ENCODE measurements at places on chromosomes 4 and X. TPM values are rescaled to one million over a fixed set of nuclear protein-coding genes. Genes with fewer than 3 reads are reported as not detected.

DNA sequence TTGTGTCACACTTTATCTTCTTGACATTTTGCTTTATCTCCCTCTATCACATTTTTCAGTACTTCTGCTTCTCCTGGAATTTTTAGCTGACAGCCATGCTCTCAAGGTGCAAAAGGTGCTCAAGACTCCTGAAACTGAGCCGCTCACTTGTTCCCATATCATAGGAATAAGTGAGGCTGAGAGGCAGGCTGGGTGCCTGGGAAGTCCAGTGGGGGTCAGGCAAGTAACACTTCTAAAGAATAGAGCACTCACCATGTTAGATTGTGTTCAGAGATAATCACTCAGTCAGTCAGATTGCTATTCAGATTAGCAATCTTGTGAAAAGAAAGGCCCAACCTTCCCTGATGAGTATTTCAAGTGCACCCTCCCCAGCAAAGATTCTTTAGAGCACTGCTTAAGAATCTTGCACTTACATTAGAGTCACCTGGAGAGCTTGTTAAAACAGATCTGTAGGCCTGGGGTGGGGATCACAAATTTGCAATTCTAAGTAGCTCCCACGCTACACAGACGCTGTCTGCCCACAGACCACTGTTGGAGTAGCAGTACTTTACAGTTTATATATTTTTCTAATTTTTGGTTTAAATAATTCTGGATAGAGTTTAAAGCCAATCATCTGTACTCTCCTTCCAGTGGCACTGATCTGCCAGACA, 23.1 kb upstream of the LRAT start:
- no peaks in the 10 kb centered on the region for H3K4me1 ChIP-seq
- no peak overlapping the region for H3K27ac ChIP-seq
- no peaks in the 10 kb centered on the region for H3K36me3 ChIP-seq
- no peak for DNase-seq

- no peak overlapping the region for H3K27ac ChIP-seq
- no peak for DNase-seq
- H3K4me1 ChIP-seq, result no peaks in the 10 kb centered on the region
- H3K36me3 ChIP-seq, result no peaks in the 10 kb centered on the region
Observed at GRCh38 chr4:182764137-182764536, 153.0 kb downstream of the DCTD start.

DNA sequence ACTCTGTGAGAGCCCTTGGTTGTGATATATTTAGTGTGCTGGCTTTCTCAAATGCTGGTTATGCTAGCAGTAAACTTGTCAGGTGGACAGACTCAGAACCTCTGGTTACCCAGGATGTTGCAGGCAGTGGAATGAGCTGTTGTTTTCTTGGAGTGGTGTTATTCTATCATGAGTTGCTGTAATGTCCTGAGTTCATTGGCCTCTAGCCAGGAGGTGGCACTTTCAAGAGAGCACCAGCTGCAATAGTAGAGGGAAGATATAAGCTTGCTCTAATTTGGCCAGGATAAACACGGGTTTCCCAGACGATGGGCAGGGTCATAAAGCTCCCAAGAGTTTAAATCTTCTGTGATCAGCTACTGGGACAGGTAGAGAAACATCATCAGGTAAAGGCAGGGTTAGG, 95.0 kb upstream of the UBQLN2 start:
- no peak overlapping the region for H3K27ac ChIP-seq
- no peak for DNase-seq
- H3K4me3 ChIP-seq, result no peak overlapping the region
- no peaks in the 10 kb centered on the region for H3K27me3 ChIP-seq

DNA sequence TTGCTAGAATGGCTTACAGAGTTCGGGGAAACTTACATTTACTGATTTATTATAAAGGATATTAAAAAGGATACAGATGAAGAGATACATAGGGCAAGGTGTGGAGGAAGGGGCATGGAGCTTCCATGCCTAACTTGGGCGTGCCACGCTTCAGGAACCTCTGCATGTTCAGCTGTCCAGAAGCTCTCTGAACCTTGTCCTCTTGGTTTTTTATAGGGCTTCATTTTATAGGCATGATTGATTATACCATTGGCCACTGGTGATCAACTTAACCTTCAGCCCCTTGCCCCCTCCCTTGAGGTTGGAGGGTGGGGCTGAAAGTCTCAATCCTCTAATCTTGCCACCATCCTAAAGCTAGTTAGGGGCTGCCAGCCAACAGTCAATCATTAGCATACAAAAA, 10.7 kb downstream of the SMAD1 start:
- no peak for DNase-seq
- H3K4me1 ChIP-seq, result peaks cover 27% of the 10 kb centered on the region
- no peak overlapping the region for H3K4me3 ChIP-seq
- no peaks in the 10 kb centered on the region for H3K27me3 ChIP-seq
- H3K36me3 ChIP-seq, result no peaks in the 10 kb centered on the region

DNA sequence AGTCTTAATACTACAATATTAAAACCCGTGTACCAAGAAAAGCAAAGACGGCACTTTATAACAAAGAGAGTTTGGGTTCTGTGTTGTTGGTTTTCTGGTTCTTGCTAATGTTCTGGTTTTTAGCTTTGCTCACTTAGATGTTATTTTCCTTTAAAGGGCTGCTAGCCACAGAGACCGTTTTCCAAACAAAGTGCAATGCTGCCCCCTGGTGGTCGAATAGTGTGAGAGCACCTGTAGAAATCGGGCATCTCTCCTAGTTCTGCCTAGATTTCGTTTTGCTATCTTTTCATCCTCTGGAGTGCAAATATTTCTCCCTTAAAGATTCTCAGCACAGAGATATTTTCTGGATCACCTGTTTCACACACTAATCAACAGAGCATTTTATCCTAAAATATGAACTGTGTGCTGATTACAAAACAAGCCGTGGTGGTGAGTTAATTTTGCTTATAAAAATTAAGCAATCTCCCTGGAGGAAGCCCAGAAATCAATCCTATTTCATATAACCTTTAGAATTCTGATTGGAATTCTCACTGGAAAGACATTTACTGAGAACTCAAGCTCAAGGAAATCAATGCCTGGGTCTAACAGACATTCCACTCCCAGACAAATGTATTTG, 334.5 kb upstream of the NOCT start:
- no peaks in the 10 kb centered on the region for H3K27me3 ChIP-seq
- peak; percentile 83 for DNase-seq
- H3K4me1 ChIP-seq, result peaks cover 5% of the 10 kb centered on the region
- H3K27ac ChIP-seq, result no peak overlapping the region

GRCh38 chr4:185142912-185143600, at the start of gene SLC25A4:
Gene SLC25A4, plus strand, starts transcription at chr4:185143266. Its CDS starts 107 bp downstream, at chr4:185143373.
- no peaks in the 10 kb centered on the region for H3K27me3 ChIP-seq
- peak; percentile 94 for DNase-seq
- H3K27ac ChIP-seq, result peak within 1 kb of the TSS; percentile 94
- H3K36me3 ChIP-seq, result peaks cover 34% of the 10 kb centered on the region
- H3K4me3 ChIP-seq, result peak within 1 kb of the TSS; percentile 67

The CCDC149 gene
- polyA plus RNA-seq, result 9.9 TPM

The NSUN7 gene
- polyA plus RNA-seq, result 0.04 TPM

The USP51 gene
- 0.35 TPM for polyA plus RNA-seq

The MID2 gene
- polyA plus RNA-seq, result 2.1 TPM

All from heart left ventricle (tissue), 16 donors.